ENCODE measurements at places on chromosomes 7 and 10.

DNA sequence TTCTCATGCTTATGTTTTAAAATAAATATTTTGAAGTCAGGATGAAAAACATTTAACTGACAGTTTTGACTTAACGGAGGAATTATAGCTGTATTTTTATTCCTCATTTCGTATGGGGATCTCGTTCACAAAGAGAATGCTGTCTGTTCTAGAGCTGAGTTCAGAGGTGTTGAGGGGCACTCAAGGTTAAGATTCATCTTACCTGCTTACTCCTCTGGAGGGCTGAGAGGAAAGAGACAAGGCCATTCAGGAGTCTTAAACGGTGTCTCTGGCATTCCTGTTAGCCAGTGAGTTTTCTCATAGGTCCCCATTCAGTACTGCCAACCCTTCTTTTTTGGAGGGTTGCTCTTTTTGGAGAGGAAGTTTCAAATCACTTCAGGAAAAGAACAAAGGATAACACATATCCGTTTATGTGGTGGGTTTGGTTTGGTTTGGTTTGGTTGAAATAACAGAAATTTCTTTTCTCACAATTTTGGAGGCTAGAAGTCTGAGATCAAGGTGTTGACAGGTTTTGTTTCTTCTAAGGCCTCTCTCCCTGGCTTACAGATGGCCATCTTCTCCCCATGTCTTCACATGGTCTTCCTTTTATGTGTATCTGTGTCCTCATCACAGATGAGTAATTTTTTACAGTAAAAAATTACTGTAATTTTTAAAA lies 23.1 kb downstream of the CALHM2 start:
- DNase-seq: no peak

GRCh38 chr10:2117641-2118040 lies 380.3 kb upstream of the ADARB2 start:
- no peak for DNase-seq

- DNase-seq: no peak
Observed at GRCh38 chr7:27144781-27145164, 1.3 kb upstream of the HOXA5 start.

DNA sequence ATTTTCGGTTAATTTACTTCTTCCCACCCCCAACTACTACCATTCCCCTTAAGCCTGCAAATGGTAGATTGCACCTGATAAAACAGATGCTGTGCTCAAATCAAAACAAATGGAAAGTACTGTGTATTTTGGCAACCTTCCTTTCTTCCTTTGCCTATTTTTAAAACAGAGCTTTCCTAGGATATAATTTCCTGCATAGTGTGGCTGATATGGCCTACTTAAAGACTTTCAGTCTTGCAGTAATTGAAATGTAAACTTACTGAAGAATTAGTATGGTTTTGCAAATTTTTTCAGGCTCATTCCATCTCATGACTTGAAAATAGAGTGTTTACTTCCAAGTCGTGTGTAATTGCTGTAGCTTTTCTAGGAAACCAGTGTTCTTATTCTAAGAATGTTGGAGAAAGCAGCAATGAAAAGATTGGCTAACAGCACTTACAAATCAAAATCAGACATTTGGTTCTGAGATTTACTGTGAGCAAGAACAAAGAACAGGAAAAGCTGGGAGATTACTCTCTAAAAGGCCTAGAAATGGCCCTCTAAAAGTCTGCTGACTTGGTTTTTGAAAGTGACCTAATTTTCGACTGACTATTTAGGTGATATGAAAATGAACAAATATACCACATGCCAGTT lies 52.0 kb downstream of the REEP3 start:
- DNase-seq: peak; percentile 23

DNA sequence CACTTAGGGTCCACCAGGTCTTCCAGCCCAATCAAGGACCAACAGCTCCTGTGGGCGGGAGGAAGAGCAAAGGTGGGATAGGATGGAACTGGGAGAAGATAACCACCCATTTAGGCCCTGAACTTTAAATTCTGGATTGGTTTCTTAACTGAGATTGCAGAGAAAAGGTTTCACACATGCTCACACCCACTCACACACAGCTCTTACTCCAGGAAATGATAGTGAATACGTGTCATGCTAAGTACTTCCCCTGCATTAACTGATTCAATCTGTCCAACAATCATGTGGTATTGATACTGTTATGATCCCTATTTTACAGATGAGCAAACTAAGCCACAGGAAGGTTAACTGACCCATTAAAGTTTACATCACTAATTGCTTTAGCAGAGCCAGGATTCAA lies 4.6 kb upstream of the CYP3A4 start:
- peak; percentile 27 for DNase-seq

DNA sequence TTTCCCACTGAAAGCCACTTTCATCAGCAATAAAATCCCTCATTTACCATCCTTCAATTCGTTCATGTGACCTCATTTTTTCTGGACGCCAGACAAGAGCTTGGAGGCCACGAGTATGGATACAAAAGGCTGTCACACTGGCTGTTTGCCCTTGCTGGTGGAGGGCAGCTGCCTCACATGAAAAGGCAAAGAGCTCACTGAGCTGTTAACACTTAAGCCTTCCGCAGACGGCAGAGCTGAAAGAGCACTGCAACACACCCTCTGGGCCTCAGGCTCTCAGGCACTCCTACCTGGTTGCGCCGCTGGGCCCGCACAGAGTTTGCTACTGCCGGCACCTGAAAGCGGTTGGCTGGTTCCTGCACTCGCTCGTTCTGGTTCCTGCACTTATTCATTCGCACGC lies 193.5 kb downstream of the CFTR start:
- no peak for DNase-seq

- DNase-seq: peak; percentile 11
Observed at GRCh38 chr10:35056686-35057085, 33.5 kb downstream of the CUL2 start.

- no peak for DNase-seq
Observed at GRCh38 chr7:22117222-22117621, 171.5 kb upstream of the CDCA7L start.

DNA sequence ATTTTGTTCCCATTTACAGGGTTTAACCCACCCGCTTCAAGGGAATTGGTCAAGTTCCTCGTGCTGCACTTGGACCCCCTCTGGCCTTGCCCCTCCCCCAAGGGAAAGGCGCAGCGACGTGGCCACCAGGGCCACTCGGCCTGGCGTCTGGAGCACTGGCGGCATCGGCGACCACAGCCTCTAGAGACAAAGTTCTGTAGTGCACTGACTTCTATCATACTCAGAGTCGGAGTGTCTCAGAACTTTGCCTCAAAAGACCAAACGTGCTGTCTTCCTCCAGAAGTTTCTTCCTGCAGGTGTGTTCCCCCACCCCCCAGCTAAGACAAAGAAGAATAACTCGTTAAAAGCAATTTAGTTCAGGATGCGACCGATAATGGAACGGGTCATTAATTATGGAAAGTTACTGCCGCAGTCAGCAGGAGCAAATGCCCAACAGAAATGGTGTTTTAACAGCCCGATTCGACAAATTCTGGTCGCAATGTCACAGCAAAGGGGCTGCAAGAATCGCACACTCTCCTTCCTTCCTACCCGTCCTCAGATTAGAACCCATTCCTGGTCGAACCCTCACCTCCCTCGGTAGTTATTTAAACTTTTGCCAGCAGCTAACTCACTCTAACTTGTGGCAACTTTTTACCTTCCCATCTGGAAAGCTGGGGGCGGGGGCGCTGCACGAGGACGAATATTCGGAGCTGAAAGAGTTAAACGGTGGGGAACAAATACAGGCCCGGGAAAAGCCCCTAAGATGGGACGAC lies 202.1 kb upstream of the NFE2L3 start:
- DNase-seq: no peak

- DNase-seq: peak; percentile 17
Observed at GRCh38 chr7:24715661-24716479, 41.4 kb downstream of the GSDME start.

DNA sequence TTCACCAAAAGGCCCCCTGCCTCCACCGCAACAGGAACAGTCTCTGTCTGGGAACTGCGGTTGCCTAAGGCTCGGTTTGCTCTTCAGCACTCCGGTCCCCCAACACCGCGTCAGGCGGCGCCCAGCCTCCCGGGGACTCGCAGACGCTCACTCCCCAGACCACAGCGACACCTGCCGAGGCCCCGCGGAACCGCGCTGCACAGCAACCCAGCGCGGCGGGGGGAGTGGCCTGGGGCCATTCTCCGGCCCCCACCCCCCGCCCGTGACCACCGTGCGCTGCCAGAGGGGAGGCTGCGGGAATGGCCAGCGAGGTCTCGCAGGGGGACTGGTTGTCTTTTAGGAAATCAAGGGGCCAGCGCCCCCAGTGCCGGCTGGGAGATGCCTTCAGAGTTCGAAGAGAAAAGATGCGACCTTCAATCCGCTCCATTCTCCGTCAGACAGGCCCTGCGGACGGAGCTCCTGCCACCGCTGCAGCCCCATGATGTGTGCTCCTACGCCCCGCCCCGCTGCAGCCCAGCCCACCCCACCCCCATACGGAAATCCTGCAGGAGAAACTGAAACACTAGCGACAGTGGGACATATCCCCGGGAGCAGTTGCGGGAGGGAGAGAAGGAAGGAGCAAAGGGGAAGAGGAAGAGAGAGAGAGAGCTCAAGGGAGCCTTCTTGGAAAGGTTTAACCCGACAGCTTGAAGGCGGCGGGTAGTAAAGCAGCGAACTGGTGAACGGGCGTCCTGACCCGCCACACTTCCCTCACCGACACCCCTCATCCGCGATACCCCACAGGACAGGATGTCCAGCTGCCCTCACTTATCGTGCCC lies 137.4 kb upstream of the CDCA7L start:
- DNase-seq: peak; percentile 76

DNA sequence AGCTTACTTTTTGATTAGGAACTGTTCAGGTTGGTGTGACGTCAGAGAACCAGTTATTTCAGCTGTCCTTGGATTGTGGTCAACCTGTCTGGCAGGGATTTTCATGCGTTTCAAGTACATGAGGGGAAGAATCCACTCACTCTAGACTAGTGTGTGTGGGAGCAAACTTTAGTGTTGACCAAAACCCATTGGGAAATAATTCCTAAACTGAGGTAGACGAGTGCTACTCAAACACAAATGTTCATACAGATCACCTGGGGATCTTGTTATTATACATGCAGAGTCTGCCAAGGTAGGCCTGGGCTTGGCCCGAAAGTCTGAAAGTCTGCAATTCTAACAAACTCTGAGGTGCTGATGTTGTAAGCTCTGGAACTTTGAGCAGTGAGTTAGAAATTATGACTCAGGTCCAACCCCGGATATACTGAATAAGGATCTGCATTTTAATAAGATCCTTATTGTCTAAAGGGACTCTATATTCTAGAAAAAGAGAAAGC lies 111.1 kb upstream of the CREB5 start:
- peak; percentile 42 for DNase-seq

DNA sequence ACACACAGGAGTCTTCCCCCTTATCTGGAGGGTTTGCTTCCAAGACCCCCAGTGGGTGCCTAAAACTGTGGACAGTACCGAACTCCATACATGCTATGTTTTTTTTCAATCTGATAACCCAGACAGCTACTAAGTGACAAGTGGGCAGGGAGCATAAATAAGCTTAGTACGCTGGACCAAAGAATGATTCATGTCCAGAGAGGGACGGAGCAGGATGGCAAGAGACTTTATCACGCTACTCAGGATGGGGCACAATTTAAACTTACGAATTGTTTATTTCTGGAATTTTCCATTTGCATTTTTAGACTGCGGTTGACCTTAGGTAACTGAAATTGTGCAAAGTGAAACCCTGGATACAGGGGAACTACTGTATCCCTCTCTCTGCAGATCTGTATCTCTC lies 410.0 kb upstream of the MKI67 start:
- no peak for DNase-seq

DNA sequence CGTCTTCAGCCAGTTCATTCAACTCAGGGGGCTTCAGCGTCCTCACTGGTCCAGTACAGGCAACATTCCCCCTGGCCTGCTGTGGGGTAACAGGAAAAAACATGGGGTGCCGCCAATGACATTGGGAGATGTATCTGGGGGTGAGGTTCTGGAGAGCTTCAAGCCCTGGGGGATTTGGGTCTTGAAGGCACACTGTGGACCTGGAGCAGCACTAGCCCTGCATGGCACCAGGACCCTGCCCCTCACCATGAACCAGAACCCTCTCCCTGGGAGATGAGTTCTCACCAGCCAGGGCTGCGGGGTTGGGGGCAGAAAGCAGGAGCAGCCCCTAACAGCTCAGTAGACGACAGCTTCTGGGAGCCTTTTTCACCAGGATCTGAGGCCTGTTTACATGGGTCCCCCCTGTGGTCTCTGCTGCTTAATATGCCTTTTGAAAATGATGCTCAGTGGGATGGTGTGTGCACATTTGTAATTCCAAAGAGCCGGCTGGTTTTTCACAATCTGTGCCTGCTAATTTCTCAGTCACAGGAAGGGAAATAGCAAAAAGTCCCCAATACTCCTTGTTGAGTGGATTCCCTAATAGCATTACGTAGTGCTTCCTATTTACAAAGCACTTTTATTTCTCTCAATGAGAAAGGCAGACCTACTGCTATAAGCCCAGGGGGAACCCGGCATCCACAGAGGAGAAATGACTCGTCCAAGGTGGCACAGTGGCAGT lies 509.5 kb downstream of the RPS24 start:
- DNase-seq: no peak

- no peak for DNase-seq
Observed at GRCh38 chr7:152011860-152012259, 13.6 kb upstream of the GALNT11 start.

All from HCEC 1CT (cell line).